Natural killer cell (primary cell): ENCODE measurements at places on chromosomes 5 and 9.

GRCh38 chr5:149071756-149072155 lies 8.9 kb upstream of the SH3TC2 start:
- DNase-seq = no peak

- no peak for DNase-seq
Measured at GRCh38 chr5:122078116-122079110, at the start of gene LOX. Gene LOX (minus strand): TSS chr5:122078259. CDS start chr5:122077985, 274 bp downstream.

DNA sequence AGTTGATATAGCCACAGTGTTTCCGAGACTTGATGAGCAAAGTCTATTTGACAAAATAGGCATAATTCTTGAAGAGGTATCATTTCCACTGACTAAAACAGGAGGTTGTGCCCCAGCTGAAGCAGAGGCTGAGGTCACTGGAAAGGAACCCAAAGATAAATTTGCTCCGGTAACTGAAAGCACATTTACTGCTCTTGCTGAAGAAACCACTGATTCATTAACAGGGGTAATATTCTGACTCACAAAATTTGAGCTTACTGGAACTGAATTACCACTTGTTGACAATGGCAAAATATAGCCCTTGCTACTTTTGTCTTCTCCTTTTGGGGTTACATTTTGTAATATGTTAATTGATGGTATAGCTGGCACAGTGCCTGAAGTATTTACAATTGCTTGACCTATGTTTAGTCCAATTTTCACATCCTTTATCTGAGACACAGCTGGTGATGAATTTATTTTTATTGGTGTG lies 30.2 kb downstream of the MLANA start:
- DNase-seq = no peak

- no peak for DNase-seq
Measured at GRCh38 chr5:122751293-122751782, 23.5 kb upstream of the SNX2 start.

DNA sequence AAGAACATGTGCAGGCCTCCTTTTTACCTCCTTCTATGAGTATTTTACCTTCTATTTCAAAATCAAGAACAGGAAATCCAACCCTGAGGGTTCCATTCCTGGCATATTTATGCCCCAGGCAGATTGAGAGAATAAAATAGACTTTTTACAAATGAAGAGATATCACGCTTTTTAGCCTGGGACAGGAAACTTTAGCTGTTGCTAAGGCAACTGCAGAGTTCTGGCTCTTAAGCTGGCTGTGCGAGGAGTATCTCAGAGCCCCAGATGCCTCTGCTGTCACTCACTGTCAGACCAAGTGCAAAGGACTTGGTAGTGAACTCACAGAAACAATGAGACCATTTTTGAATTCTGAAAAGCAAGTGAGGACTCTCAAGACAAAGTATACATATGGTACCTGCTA lies 69.5 kb upstream of the HSPB3 start:
- no peak for DNase-seq

DNA sequence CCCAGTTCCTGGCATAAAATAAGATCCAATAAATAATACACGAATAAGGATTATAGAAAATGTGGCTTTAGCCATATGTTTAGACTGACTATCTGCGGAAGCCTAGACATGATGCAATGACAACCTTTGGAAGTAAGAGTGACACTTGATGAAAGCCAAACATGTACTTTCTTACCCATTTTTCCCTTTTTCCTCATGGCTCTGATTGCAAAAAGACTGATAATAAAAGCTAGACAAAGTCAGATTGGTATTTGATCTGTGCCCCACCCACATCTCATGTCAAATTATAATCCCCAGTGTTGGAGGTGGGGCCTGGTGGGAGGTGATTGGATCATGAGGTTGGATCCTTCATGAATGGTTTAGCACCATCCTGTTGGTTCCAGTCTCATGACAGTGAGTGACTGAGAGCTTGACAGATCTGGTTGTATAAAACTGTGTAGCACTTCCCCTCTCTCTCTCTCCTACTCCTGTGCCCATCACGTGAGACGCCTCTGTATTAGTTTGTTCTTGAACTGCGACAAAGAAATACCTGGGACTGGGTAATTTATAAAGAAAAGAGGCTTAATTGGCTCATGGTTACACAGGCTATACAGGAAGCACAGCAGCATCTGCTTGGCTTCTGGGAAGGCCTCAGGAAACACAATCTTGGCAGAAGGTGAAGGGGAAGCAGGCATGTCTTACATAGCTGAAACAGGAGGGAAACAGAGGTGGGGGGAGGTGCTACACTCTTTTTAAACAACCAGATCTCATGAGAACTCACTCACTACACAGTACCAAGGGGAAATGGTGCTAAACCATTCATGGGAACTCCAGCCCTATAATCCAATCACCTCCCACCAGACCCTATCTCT lies 243.4 kb upstream of the PIK3R1 start:
- no peak for DNase-seq

GRCh38 chr5:31638748-31639418 lies at the start of gene PDZD2:
Gene PDZD2 (plus strand): TSS chr5:31639131.
- DNase-seq = peak; percentile 63

DNA sequence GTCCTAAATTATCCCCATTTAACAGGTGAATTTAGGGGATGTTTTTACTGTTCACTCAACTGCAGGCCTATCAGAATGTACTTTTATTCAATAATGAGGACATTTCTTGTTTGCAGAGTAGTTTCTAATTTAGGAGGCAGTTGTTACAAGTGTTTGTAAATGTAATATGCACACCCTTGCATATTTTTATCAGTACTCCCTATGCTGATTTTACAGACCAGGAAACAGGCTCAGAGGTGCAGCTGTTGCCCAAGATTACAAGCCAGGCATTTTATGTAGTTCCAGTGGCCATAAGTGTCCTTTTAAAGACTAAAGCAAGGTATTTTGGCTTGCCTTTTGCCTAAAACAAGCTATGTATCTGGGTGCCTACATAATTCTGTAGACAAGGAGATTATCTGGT lies 47.6 kb upstream of the BRINP1 start:
- no peak for DNase-seq

DNA sequence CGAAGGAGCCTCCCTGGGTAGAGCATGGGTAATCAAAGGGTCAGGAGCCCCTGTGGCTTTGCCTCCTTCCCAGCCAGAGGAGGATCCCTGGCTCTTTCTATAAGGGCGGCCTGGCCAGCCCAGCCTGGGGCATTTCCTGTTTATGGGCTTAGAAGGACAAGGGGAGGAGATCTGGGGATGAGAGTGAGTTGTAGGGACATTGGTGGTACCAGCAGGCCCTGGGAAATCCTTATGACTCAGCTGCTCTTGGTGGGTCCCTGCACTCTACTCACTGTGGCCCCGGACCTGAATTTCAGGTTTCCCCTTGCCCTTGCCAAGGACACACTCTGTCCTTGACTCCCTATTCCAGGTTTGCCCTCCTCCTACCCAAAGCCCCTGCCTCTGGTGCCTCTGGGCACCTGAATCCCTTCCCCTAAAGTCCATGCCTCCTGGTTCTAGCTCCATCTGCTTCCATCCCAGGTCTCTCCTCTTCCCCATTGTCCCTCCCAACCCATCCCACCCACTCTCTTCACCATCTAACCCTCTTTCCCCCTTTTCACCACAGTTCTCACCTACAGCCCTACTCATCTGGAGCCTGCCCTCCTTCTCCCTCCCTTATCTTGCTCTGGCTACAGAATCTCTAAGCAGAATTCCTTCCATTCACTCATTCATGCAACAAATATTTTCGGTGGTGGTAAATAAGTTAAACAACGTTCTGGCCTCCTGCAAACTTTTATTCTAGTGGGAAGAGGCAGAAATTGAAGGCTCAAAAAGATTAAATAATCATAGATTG lies 34.9 kb downstream of the PCDH1 start:
- DNase-seq = no peak

DNA sequence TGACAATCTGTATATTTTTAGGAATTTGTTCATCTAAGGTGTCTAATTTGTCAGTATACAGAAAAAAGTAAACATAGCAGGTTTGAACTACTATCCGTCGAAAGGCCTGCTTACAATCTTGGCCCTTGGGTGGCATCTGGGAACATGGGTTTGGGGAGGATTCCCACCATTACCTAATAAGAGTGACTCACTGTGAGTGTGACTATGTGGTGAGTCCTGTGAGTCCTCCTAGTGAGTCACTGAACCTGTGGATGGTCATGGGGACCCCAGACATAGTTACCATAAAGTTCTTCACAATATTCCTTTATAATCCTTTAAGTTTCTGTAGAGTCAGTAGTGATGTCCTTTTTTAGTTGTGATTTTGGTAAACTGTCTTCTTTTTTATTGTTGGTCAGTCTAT lies 37.0 kb downstream of the RNF130 start:
- DNase-seq = no peak

DNA sequence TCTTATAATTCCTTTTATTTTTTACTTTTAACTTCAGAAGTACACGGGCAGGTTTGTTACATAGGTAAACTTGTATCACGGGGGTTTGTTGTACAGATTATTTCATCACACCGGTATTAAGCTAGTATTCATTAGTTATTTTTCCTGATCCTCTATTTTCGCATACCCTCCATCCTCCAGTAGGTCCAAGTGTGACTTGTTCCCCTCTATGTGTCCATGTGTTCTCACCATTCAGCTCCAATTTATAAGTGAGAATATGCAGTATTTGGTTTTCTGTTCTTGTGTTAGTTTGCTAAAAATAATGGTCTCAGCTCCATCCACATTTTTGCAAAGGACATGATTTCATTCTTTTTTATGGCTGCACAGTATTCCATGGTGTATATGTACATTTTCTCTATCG lies 43.1 kb upstream of the IFNE start:
- DNase-seq = no peak

GRCh38 chr9:34929506-34930102 lies 28.5 kb upstream of the PHF24 start:
- DNase-seq = peak; percentile 49

DNA sequence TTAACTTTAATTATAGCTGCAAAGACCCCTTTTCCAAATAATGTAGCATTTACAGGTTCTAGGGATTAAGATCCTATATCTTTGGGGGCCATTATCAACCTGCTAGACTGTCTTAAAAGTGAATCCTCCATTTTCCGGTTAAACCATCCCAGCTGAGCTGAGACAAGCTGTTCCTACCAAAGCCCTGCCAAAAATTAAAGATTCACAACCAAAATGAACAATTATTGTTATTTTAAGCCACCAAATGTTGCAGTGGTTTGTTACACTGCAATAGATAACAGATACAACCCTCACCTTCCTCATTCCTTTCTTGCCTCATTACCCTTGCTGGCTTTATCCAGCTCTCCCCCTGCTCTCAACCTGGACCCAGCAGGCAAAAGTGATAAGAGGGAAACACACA lies 343.4 kb downstream of the CDK5RAP2 start:
- no peak for DNase-seq

- no peak for DNase-seq
Measured at GRCh38 chr9:125881042-125881441, 133.9 kb downstream of the PBX3 start.

DNA sequence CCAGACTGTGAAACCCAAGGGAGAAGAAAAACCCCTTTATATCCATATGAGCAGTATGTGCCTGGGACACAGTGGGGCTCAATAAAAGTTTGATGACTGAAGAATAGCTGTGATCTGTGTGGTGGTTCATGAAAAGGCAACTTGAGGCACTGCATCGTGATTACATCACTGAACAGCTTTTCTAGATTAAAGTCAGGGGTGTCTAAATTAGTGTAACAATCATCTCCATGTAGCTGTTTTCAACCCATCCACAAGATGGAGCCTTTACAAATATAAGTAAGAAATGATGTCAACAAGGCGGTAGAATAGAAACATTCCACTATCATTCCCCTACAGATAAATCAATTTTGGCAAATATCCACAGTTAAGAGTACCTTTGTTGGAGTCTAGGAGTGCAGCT lies 55.5 kb downstream of the PRRC1 start:
- no peak for DNase-seq

DNA sequence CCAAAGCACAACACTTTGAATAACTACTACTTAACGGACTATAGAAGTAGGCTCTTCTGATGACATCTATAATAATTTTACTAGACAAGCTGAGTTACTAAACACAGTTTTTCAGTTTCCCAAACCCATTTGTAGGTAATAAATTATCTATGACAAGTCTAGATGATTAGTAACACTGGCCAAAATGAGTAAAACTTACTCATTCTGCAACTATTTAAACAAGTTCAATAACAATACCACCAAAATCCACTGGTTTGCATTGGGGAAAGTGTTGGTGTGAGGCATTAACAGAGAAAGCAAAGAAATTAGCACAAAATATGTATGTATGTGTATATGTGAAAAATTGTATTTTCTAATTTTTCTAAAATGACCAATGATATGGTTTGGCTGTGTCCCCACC lies 119.3 kb downstream of the NR2F1-AS1 start:
- DNase-seq = no peak

- DNase-seq = no peak
Measured at GRCh38 chr9:114910541-114910940, 19.9 kb downstream of the TNFSF8 start.

- no peak for DNase-seq
Measured at GRCh38 chr5:126866851-126867636, 90.1 kb downstream of the LMNB1 start.

DNA sequence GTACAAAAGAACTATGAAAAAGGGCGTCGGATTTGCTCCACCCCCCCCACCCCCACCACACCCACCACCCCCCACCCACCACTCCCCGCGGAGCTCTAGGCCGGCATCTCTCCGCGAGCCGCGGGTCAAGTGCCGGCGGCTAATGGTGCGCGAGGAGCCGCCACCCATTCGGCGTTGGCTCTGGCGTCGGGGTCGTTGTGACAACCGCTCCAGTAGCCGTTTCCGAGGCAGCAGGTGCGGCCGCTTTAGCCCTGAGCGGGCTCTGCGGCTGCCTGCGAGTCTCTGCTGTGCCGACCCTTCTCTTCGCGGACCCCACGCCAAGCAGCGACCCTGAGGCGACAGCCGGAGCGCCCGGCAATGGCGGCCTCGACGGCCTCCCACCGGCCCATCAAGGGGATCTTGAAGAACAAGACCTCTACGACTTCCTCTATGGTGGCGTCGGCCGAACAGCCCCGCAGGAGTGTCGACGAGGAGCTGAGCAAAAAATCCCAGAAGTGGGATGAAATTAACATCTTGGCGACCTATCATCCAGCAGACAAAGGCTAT lies at the start of gene PPP1R2B:
Gene PPP1R2B, plus strand, starts transcription at position 90 of the 546 bp plus-strand sequence. Its CDS starts 268 bp downstream, at position 358.
- no peak for DNase-seq

- no peak for DNase-seq
Measured at GRCh38 chr9:96064826-96065481, 189.5 kb downstream of the ERCC6L2 start.

GRCh38 chr5:61332851-61333320 lies 828 bp downstream of the ZSWIM6 start:
- peak; percentile 57 for DNase-seq

DNA sequence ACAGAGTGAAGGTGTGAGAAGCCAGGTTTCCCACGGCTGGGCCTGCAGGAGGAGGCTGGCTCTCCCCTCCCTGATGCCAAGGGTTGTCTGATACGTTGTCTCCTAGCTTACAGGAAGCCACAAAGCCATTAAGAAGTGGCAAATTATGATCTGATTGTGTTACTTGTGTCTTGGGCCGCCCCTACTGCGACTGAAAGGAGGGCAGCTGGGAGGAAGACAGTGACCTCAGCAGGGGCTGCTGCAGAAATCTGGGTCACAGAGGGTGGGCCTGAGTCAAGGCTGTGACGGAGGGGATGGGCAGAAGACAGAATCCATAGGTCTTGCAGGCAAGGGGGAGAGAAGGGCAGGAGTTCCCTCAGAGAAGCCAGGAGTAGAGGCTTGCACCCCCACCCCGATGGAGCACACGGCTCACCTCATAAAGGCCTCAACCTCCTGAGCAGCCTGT lies 145.0 kb downstream of the FSTL4 start:
- no peak for DNase-seq
